ENCODE measurements at places on chromosomes 16 and 17.

DNA sequence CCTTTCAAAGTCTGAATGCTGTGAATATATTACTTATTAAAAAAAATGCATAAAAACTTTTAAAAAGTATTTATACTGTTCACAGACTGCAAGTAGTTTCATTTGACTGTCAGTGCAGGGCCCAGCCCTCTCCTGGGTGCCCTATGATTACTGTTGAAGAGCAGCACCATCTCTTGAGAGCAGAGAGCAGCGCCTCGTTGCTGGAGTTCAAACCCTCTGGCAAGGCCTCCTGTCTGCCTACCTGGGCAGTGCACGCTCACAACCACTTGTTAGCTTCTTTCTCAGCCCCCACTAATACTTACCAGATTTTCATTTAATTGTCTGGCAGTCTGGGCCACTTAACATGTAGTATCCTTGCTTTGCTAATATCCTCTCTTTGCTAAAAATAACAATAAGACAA lies 233.4 kb downstream of the PHKB start:
- DNase-seq, result no peak

DNA sequence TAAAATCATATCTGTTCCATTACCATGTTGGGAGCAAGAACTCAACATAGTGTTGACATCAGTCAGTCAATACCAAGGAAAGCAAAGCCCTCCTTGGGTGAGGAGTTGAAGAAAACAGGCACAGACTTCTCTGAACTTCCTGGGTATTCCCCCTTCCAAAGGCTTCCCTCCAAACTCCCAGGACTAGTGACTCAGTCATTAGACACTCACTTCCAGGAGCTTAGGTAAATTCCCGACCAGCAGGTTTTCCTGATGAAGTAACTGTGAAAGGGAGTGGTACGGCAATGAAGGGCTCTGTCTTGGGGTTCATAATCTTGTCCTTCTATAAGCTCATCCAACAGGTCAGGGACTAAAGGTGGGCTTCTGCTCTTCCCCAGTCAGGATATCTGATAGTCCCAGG lies 293.8 kb upstream of the AXIN2 start:
- no peak for DNase-seq

- no peak for DNase-seq
Observed at GRCh38 chr16:85529489-85530369, 83.4 kb upstream of the GSE1 start.

DNA sequence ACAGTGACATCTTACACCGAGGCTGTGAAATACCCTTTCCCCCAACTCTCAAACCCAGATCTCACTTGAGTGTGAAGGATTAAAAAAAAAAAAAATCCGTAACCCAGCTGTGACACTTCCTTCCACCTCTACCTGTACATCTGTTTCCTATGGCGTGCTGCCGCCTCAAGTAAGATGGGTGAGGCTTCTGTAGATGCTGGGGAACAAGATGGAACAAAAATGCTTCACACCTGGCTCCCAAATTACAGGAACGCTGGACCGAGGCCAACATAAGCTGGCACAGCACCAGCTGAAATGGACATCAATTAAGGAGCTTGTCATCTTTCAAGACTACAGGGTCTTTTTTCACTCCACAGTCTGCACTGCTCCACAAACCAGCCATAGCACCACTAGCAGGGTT lies 95.9 kb downstream of the HIC1 start:
- no peak for DNase-seq

- no peak for DNase-seq
Observed at GRCh38 chr17:81365601-81366585, 29.4 kb upstream of the BAHCC1 start.

- no peak for DNase-seq
Observed at GRCh38 chr17:6142701-6143100, 72.5 kb downstream of the WSCD1 start.

- DNase-seq, result no peak
Observed at GRCh38 chr17:50177476-50177875, 11.7 kb downstream of the SGCA start.

DNA sequence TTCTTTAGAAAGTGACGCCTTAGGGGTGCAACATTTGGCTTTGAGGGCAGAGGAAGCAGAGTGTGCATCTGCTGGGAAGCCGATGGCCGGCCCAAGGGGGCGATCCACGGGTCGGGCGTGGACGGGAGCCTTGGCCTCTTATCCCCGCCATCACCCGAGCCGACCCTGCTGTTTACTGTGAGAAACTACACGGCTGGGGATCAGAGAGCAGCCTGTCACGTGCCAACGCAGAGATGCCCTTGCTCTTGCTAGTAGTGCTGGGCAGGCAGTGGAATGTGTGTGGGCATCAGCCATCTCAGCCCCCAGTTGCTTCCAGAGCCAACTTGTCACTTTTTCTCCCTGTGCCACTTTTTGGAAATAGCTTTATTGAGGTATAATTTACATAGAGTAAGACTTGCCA lies 26.7 kb upstream of the ITGB4 start:
- DNase-seq, result no peak

DNA sequence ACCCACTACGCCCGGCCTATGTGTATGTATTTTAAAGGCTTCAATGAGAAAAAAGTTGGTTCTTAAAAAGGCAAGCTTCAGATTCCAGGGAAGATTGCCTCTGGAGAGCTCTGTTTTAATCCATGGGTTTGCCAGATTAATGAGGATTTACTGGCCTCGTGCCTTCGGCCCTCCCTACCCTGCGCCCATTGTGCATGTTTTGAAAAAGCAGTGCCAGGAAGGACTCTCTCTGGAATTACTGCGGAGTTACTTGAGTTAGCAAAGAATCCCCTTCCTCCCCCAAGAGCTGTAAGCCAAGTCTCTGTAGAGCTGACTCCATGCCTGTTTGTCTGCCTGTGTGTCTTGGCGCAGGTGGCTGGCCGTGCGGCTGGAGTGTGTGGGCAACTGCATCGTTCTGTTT lies 98.9 kb downstream of the ABCC6 start:
- no peak for DNase-seq

GRCh38 chr17:60077672-60078519 lies 825 bp downstream of the HEATR6 start:
- peak; percentile 39 for DNase-seq

Data from GM20000 (cell line).